Midbrain (tissue), 1 donor: ENCODE measurements at places on chromosomes 3 and 15.
A peak's percentile ranks its signal among the peaks of the same experiment; 100 is the strongest.

DNA sequence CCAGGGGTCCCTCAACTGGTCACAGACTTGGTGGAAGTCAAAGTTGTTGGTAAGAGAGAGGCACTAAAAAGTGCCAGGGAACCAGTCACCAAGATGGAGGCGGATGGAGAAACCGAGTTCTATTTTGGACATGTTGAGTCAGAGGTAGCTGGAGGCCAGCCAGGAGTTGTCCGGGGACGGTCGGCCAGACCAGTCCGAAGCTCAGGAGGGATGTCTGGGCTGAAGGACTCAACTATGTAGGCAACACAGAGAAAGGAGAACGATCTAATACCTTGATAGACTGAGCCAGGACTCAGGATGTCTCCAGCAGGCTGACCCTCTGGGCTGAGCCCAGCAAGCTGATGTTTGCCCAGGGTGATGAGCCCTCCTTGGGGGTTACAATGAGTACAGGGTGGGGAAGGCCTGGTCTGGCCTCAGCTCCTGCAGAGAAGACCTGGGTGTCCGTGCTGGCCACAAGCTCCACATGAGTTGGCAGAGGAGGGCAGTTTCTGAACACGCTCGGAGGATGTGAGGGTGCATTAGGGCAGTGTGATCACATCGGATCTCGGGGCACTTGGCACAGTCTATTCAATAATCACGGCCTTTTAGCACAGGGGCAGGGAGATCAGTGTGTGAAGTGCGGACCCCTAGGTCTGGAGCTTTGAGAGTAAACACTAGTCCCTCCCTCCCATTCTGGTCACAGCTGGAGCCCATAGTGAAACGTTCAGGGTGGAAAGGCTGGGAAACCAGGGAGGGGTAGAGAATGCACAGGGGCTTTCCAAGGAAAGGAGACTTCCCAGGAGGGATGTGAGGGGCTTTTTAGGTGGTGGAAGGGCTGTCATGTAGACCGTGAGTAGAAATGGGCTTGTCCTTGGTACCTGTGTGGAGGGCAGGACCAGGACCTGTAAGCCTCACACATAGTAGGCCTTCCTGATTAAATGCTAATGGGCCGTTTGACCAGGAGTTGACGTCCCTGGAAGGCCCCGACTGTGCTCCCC, 111.9 kb downstream of the ETFA start:
- DNase-seq, result no peak

DNA sequence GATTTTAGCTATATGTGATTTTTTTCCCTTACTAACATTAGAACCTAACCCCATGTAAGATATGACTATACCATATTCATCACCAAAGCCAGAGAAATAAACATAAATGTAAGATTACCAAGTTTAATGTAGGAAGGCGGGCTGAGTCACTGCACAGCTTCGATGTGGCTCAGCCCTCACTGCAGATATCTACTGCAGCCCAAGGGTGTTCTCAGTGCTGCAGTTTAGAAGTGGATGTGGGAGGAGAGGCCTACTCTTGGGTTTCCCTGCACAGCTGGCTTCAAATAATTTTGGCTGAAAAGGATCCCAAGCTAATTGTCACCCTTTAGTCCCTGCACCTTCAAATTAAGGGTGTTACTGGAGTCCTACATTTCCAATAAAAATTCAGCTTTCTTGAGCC, 9.3 kb downstream of the ARPP19 start:
- no peak for DNase-seq

GRCh38 chr3:192929146-192929545, 11.5 kb upstream of the MB21D2 start:
- no peak for DNase-seq

GRCh38 chr15:55649058-55649423, 60.9 kb upstream of the PYGO1 start:
- DNase-seq, result no peak

DNA sequence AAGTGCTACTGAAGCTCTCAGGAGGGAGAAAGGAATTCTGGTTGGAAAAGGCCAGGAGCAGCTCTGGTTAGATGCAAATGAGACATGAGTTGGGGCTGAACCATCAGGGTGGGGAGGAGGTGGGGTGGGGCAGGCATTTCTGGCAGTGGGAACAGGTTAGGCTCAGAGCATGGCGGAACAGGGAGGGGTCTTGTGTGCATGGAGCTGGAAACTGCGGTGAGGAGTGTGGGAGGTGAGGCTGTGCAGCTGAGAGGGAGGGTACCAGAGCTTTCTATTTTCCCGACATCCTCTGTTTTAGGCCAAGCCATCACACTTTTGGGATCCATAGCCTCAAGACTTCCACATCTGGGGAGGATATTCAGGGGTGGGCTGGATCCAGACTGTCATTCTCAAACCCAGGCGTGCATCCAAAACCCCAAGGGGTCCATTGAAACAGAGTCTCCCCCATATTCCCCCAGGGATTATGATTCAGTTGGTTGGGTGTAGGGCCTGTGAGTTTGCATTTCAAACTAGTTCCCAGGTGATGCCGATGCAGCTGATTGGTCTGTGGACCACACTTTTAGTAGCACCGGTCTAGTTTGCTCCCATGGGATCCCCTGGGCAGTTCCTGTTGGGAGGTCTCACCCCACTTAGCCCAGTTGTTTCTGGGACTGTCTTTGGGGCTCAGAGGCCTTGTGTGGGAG, 100.9 kb upstream of the TLE3 start:
- DNase-seq, result no peak

DNA sequence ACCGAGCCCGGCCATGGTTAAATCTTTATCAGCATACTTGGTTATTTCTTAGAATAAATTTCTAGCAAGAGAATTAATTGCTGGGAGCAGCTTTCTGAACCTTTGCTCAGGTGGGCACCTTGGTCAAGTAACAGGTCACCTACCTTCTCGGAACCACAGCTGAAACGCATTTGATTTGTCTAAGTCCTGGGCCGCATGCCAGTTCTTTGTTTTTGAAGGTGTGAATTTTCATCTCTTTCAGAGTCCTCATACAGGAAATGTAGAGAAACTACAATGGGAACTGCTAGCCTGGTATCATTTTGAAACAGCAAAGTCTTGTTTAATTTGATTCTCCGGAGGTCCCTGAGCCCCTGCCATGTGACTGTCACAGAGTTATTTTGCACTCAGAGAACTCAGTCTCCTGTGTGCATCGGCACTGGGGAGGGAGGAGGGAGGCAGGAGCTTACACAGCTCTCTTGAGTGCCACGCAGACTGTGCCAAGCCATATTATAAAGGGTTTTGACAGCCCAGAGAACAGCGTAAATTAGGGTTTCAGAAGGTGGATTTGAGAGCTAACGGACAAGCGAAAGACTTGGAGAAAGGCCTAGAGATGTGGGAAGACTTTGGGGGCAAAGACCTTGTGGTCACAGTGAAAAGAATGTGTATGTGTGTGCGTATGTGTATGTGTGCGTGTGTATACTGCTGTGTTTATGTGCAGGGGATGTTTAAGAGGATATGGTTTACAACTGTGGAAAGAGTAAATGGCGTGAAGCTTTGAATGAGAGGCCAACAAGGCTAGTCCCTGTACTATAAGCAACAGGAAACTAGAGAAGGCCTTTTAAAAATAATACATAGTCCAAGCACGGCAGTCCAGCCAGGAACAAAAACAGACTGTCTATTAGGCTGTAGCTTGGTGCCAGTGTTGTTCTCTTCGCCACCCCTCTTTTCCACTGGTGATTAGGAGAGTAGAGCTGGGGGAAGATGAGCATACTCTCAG, 61.8 kb upstream of the ATP13A3 start:
- DNase-seq, result no peak

- no peak for DNase-seq
These were observed 12.4 kb downstream of the ANKRD63 start for GRCh38 chr15:40270246-40270995.

GRCh38 chr3:105938806-105939205, 70.0 kb upstream of the CBLB start:
- no peak for DNase-seq

DNA sequence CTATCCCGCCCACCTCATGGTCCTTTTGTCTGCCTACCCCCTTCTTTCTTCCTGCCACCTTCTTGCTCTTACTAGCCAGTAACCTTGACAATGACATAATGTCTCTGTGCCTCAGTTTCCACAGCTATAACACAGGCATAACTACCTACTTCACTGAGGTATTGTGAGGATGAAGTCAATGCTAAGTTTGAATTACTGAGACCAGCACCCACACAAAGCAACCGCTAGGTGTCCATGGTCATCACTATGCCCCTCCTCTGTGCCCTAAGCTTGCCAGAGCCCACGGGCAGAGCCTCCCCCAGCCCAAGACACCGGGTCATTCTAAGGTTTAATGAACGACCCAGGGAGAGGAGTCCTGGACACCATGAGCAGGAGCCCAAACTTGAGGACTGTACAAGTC, 101.6 kb downstream of the OXNAD1 start:
- no peak for DNase-seq

DNA sequence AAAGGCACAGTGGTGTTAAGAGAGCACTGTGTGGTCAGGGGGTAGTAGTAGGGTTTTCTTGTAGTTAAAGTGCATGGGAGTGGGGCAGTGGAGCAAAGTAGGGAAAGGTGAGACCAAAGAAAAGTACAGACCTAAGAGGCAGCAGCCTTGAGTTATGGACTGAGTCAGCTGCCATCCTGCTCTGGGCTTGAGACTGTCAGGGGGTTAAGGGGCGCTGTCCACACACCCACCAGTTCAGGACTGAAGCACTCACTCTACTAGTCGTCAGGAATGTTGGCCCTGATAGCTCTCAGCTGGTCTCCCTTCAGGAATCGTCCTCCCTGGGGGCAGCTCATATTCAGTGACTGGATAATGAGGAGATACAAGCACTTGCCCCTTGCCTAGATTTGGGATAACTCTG, 7.9 kb downstream of the CCR4 start:
- no peak for DNase-seq

- DNase-seq, result no peak
These were observed 54.6 kb downstream of the SSUH2 start for GRCh38 chr3:8589880-8590556.

DNA sequence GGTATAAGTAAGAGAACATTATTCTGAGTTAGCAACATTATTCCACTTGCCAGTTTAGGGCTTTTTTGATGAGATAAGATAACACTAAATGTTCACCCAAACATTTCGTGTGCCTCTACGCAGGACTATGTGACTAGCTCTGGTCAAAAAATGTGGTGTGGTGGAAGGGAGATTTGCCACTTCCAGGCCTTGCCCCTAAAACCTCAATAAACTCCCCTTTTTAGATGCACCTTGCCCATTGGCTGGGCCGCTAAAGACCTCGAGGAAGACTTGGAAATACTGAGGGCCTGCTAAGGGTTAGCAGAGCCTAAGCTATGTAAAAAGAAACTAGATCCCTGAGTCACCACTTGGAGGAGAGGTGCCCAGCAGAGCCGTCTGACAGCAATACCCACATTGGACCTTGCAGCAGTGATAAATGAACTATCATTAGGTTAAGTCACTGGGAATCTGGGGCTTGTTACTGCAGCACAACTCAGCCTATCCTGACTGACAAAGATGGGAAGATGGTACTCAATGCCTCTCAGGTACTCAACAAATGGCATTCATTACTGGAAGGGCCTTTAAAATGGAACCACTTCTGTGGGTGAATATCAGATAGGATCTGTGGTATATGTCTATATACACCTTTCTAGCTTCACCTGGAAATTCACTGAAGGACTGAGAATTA, 331.5 kb upstream of the TLE3 start:
- DNase-seq, result no peak

- no peak for DNase-seq
These were observed 3.2 kb downstream of the EIF1B start for GRCh38 chr3:40312661-40313226.

DNA sequence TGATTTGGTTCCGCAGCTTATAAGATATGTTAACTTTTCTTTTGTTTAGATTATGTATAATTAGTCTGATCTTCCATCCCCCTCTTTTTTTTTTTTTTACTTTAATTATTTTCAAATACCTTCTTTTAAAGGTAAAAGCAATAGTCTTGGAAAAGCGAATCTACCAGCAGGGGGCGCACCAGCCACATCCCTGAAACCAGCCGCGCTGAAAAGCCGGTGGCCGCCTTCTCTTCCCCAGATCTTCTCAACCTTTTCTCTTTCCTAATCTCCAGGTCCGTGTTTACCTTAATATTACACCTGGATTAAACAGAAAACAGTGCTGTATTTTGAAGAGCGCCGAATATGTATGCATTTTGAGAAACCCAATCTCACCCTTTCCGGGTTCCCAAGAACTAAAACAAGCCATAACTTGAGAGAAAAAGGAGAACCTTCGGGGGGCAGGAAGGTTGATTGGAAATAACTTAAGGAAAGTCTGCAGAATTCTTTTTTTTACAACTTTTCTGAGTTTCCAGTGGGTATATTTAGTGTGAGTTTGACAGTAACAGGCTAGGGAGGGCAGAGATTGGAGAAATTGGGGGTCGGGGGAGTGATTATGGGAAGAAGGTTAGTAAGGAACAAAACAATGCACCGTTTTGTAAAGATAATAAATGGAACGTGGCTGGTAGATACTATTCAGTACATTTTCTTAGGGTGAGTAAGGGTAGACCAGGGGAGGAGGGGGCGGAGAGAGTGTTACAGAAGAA, 2.0 kb upstream of the SOX2 start:
- peak; percentile 75 for DNase-seq
